ENCODE measurements at places on chromosomes 12 and 14.

- DNase-seq: peak; percentile 52
- H3K4me1 ChIP-seq: peaks cover 20% of the 10 kb centered on the region
- peak overlapping the region; percentile 78 for H3K27ac ChIP-seq
- H3K27me3 ChIP-seq: no peaks in the 10 kb centered on the region
- peak overlapping the region; percentile 44 for H3K4me3 ChIP-seq
- H3K36me3 ChIP-seq: no peaks in the 10 kb centered on the region
Measured at GRCh38 chr14:24673534-24674203, 39.7 kb upstream of the GZMB start.

DNA sequence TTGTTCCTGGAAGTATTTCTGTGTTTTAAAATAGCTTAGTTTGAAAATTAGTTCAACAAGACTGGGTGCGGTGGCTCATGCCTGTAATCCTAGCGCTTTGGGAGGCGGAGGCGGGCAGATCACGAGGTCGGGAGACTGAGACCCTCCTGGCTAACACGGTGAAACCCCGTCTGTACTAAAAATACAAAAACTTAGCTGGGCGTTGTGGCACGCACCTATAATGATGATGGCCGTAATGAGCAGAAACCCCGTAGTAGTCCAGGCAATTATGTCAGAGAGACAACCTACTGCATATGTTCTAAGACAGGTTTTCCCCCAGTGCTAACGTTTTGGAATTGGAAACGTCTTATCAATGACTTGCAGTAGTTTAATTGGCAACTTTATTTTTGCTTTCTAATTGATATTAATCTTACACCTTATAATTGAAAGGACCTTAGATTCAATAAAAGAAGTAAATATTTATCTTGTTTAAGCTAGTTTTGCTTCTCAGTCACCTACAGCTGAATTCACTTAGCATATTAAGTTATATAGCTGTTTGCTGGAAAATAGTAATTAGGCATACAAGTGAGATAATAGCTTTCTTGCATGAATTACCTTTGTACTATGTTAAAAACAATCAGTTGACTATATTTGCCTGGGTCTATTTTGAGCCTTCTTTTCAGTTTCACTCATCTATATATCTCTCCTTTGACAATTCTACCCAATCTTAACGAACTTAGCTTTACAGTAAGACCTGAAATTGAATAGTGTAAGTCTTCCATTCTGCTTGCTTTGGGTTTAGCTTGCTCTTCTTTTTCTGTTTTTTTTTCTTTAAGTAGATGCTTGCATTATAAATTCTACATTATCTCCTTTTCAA lies 15.6 kb downstream of the CLECL1 start:
- no peak overlapping the region for H3K4me3 ChIP-seq
- H3K36me3 ChIP-seq: no peaks in the 10 kb centered on the region
- H3K27me3 ChIP-seq: no peaks in the 10 kb centered on the region
- H3K27ac ChIP-seq: peak overlapping the region; percentile 43

DNA sequence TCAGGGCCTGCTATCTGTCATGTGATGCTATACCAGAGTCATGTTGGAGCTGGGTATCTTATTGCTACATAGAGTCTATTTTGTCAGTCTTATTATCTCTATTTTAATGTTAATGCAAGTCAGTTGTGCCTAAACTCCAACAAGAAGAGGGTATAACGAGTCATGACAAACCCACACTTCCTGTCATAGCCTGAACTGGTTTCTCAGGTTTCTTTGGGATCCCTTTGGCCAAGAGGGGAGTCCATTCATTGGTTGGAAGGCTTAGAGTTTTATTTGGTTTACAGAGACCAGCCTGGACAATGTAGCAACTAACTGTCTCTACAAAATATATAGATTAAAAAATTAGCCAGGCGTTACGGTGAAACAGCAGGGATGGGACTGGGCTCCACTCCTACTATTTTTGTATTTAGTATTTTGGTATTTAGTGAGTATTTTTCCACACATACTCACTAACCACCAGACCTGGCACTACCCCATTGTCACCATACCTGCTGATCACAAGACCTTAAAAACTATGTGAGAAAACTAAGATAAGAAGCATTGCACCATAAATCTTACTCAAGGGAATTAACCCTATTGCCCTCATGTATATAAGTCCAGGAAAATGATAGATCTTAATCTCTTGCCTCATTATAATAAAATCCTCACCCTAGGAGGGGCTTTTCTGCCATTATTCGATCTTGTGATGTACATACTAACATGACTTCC lies 387.5 kb downstream of the IPO8 start:
- no peaks in the 10 kb centered on the region for H3K27me3 ChIP-seq
- no peak overlapping the region for H3K27ac ChIP-seq
- no peaks in the 10 kb centered on the region for H3K4me1 ChIP-seq
- H3K4me3 ChIP-seq: no peak overlapping the region

- H3K4me3 ChIP-seq: no peak overlapping the region
- peaks cover 8% of the 10 kb centered on the region for H3K27me3 ChIP-seq
- no peak for DNase-seq
- H3K4me1 ChIP-seq: no peaks in the 10 kb centered on the region
- no peaks in the 10 kb centered on the region for H3K36me3 ChIP-seq
Measured at GRCh38 chr14:101313268-101313667, 248.0 kb upstream of the DIO3 start.

Measured in MM.1S (cell line).